A549 treated with CORT108297 at 1 μM for 4 hours (cell line): ENCODE measurements at places on chromosomes 2 and 18. TPM values are rescaled to one million over a fixed set of nuclear protein-coding genes. Genes with fewer than 3 reads are reported as not detected.

Gene PAX8
- 0.66 to 0.95 TPM (median 0.83 TPM) in 5 replicates for total RNA-seq

Gene TRIM54
- total RNA-seq = 0.45 to 0.71 TPM (median 0.61 TPM) in 5 replicates

Gene PID1
- total RNA-seq = 2.9 to 3.8 TPM (median 3.2 TPM) in 5 replicates

Gene ANKZF1
- total RNA-seq = 14.4 to 23.5 TPM (median 20.3 TPM) in 5 replicates

Gene BOLL
- not detected in 5 replicates for total RNA-seq

Gene TMEM198
- total RNA-seq = 0.45 to 1.4 TPM (median 1.1 TPM) in 5 replicates

Gene ASXL3
- total RNA-seq = not detected in 5 replicates

Gene RAB17
- 0.13 to 0.28 TPM (median 0.18 TPM) in 4 of 5 replicates, not detected in the other for total RNA-seq

Gene KIDINS220
- total RNA-seq = 15.2 to 21.7 TPM (median 19.4 TPM) in 5 replicates

Gene CYP26B1
- 10.9 to 18.3 TPM (median 15.1 TPM) in 5 replicates for total RNA-seq

Gene KCNG2
- not detected in 5 replicates for total RNA-seq

Gene TMEM200C
- total RNA-seq = 0.04 to 0.05 TPM in 2 of 5 replicates, not detected in the others

Gene BMP10
- not detected in 5 replicates for total RNA-seq

Gene SNED1
- 0.18 to 0.62 TPM (median 0.55 TPM) in 5 replicates for total RNA-seq

Gene CFAP210
- total RNA-seq = 0.22 to 0.80 TPM (median 0.46 TPM) in 5 replicates

Gene DAPL1
- not detected in 5 replicates for total RNA-seq

Gene ATOH8
- 5.3 to 10.6 TPM (median 8.1 TPM) in 5 replicates for total RNA-seq

Gene CCDC85A
- 0.08 to 0.20 TPM (median 0.16 TPM) in 5 replicates for total RNA-seq

Gene MOCOS
- 2.5 to 3.7 TPM (median 3.1 TPM) in 5 replicates for total RNA-seq

Gene CLEC4F
- not detected in 5 replicates for total RNA-seq

Gene KATNAL2
- total RNA-seq = 1.7 to 3.3 TPM (median 1.8 TPM) in 5 replicates

Gene DNAJC5G
- not detected in 5 replicates for total RNA-seq

Gene ITSN2
- total RNA-seq = 16.2 to 23.6 TPM (median 21.8 TPM) in 5 replicates

Gene SKA1
- 11.4 to 14.9 TPM (median 12.0 TPM) in 5 replicates for total RNA-seq

Gene ACTG2
- 0.09 to 0.19 TPM (median 0.15 TPM) in 4 of 5 replicates, not detected in the other for total RNA-seq

Gene CXCR1
- total RNA-seq = not detected in 5 replicates

Gene ARHGAP15
- total RNA-seq = 0.25 TPM in 1 of 5 replicates, not detected in the others

Gene PLEKHH2
- 0.74 to 1.2 TPM (median 1.1 TPM) in 5 replicates for total RNA-seq

Gene BCL2
- total RNA-seq = 0.41 to 0.74 TPM (median 0.57 TPM) in 5 replicates

Gene ALPG
- total RNA-seq = 0.12 to 0.22 TPM (median 0.16 TPM) in 5 replicates

Gene TCF7L1
- total RNA-seq = 6.7 to 9.5 TPM (median 9.2 TPM) in 5 replicates

Gene VIL1
- total RNA-seq = 0.17 to 0.37 TPM (median 0.25 TPM) in 5 replicates

Gene SERPINE2
- total RNA-seq = 183 to 228 TPM (median 201 TPM) in 5 replicates

Gene LDLRAD4
- 1.1 to 2.8 TPM (median 1.8 TPM) in 5 replicates for total RNA-seq

Gene EFR3B
- total RNA-seq = 12.8 to 15.3 TPM (median 13.5 TPM) in 5 replicates

Gene RUFY4
- total RNA-seq = not detected in 5 replicates

Gene TRIM43B
- total RNA-seq = not detected in 5 replicates

Gene IL37
- not detected in 5 replicates for total RNA-seq

Gene ANKRD30B
- 0.02 to 0.03 TPM (median 0.02 TPM) in 3 of 5 replicates, not detected in the others for total RNA-seq

Gene CYP1B1
- total RNA-seq = 6.9 to 8.1 TPM (median 7.8 TPM) in 5 replicates

Gene HOXD13
- 0.16 to 0.27 TPM (median 0.23 TPM) in 5 replicates for total RNA-seq

Gene SERPINB2
- 0.03 to 0.09 TPM (median 0.05 TPM) in 3 of 5 replicates, not detected in the others for total RNA-seq

Gene ALPP
- 0.59 to 0.81 TPM (median 0.74 TPM) in 5 replicates for total RNA-seq

Gene RNF152
- total RNA-seq = 0.02 to 0.06 TPM (median 0.04 TPM) in 4 of 5 replicates, not detected in the other

Gene FIGN
- total RNA-seq = 1.7 to 2.7 TPM (median 2.2 TPM) in 5 replicates

Gene SPATA3
- total RNA-seq = not detected in 5 replicates

Gene SAG
- not detected in 5 replicates for total RNA-seq

Gene TFCP2L1
- 2.9 to 4.9 TPM (median 3.3 TPM) in 5 replicates for total RNA-seq

Gene MC2R
- not detected in 5 replicates for total RNA-seq

Gene ANKRD30BL
- not detected in 5 replicates for total RNA-seq

Gene MROH2A
- total RNA-seq = 0.09 to 0.20 TPM (median 0.15 TPM) in 4 of 5 replicates, not detected in the other

Gene APCDD1
- total RNA-seq = 0.14 to 0.21 TPM in 2 of 5 replicates, not detected in the others

Gene POTEI
- total RNA-seq = 0.01 TPM in 2 of 5 replicates, not detected in the others

Gene RIT2
- not detected in 5 replicates for total RNA-seq

Gene TUBA4B
- 0.30 to 0.56 TPM (median 0.37 TPM) in 5 replicates for total RNA-seq
